NCI-H1930 (cell line): ENCODE measurements at places on chromosomes 12 and 14.

- DNase-seq = no peak
Measured at GRCh38 chr12:91590966-91591638, 408.5 kb upstream of the DCN start.

GRCh38 chr14:39102265-39102968 lies 618 bp downstream of the SEC23A start:
- DNase-seq = no peak

DNA sequence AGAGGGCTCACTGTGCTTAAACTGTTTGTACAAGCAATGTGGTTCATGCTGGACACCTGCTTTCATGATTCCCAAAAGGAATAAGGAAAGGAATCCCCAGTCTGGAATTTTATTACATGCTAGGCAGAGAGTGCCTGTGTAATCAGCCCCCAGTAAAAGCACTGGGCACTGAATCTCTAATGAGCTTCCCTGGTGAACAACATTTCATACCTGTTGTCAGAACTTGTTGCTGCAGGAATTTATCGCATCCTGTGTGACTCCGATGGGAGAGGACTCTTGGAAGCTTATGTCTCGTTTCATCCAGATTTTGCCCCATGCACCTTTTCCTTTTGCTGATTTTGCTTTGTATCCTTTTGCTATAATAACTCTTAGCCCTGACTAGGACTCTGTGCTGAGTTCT lies 190.2 kb upstream of the HMGA2 start:
- no peak for DNase-seq

DNA sequence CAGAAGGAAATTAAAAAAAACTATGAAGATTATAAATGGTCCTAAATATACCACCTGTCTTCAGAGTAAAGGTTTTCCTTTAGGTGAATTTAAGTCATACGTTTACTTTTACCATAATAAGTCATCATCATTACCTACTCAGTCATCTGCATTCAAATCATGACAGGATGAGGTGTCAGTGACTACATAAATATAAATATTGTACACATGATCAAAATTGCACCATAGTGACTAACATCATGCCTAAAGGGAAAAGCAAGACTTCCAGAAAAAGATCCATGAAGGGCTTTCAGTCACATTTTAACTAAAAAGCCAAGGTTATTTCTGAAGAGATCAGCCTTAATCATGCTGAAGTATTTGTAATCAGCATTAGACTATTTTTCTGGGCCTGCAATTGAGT lies 759.9 kb upstream of the FLRT2 start:
- DNase-seq = no peak

DNA sequence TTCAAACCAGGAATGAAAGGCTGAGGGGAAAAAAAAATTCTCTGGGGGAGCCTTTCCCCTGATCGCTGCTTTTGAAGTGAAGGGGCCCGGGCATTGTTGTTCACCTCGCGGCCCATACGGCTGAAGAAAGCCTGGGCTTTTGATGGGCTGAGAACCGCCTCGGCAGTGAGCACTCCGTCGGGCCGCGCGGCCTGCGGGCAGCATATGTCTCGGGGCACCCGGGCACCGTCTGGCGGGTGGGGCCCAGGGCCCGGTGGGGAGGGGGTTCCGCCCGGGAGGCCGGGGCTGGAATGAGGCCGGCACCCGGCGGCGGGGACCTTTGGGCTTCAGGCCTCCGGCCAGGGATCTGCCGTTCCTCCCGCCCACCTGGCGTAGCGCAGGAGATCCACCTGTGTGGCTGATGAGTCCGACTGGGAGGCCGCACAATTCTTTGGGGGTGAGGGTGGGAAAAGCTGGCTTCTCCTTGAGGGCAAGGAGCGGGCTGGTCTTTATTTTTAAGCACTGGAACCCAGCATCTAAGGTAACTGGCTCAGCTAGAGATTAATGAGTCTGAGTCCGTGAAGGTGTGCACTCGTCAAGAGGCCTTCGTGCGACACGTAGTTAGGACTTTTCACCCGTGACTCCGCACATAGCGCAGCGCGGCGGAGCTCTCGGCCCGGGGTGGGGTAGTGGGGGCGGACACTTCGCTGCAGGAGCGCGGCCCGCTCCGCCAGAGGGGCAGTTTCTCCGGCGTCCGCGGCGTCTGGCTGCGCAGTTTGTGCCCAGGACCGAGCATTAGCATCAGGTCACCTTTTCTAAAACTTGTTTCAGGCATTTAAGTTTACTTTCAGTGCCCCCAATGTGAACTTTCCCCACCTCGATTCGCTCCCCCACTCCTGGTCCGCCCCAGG lies 10.6 kb downstream of the FOXA1 start:
- DNase-seq = no peak

GRCh38 chr12:16492820-16493797 lies 112.9 kb downstream of the LMO3 start:
- DNase-seq = no peak

- no peak for DNase-seq
Measured at GRCh38 chr14:39469094-39469710, 37.0 kb upstream of the FBXO33 start.

DNA sequence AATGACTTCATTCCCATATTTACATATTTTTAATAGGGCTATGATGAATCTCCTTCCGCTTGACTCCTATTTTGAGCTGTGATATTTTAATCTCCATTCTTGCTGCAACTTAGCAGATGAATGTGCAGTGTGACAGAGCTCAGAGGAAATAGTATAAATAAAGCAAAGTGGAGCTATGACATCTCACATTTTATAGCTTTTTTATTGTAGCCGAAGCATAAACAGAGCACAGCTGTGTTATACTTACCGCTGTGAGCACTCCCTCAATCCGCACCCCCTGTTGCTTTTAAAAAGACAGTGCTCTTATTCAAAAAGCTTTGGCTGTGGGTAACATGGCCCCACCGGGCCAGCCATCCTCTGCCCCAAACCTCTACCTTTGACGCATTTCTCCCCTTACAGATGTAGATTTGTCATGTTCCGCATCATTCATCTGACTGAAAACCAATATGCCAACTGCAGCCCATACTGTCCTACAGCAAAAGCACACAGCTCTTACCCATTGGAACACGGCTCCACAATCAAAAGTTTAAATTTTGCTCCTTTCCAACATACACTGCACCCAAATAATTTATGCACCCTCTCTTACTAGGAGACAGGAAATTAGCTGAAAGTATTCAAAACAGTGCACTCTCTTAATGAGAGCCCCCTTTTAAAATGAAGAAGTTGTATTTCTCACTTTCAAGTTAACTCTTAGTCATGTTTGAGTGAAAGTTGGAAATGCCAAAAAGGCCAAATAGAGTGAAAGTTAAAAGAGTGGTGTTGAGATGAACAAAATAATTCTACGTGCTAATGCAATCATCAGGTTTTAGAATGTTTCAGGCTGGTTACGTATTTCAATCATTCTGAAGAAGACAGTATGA lies 429.3 kb upstream of the SOX5 start:
- DNase-seq = no peak

GRCh38 chr14:92967346-92967926 lies 44.5 kb downstream of the CHGA start:
- DNase-seq = no peak

GRCh38 chr12:56884421-56884820 lies 49.8 kb downstream of the SDR9C7 start:
- no peak for DNase-seq

GRCh38 chr12:108620236-108620879 lies 13.3 kb downstream of the SELPLG start:
- DNase-seq = no peak

DNA sequence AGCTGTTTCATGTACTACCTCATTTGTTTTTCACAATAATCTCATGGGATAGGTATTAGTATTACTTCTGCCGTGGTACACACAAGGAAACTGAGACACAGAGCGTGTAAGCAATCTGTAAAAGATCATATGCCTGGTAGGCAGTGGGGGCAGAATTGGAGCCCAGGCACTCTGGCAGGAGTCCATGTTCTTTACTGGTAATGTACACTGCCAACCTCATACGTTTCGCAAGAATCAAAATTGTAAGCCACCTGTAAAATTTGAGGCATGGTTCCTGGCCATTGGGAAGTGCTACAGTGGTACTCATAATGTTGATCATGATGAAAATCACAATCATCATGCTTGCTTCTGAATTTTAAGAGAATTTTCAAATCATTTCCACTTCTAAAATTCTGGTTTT lies 40.7 kb downstream of the TMTC1 start:
- DNase-seq = no peak

GRCh38 chr12:120783197-120783596 lies 57.6 kb downstream of the ACADS start:
- DNase-seq = no peak

- DNase-seq = no peak
Measured at GRCh38 chr12:121949648-121950397, 31.4 kb downstream of the CFAP251 start.

DNA sequence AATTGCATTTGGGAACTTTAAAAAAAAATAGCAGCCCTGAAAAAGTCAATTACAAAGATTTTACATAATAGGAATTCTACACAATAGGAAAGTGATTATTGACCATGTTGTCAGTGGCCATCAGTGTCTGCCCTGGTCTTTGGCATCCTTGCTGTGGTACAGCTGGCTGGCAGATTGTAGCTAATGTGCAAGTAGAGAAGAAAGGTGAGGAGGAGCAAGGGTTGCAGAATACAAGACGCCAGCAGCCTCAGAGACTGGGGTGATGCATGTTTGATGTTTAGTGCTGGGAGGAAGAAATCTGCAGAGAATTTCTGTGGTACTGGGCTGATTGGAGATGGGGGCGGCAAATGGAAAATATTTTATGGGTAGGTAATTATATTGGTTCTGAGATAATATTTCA lies 322.9 kb downstream of the TMEM117 start:
- no peak for DNase-seq

- no peak for DNase-seq
Measured at GRCh38 chr14:64098120-64098519, 196.1 kb downstream of the ESR2 start.

DNA sequence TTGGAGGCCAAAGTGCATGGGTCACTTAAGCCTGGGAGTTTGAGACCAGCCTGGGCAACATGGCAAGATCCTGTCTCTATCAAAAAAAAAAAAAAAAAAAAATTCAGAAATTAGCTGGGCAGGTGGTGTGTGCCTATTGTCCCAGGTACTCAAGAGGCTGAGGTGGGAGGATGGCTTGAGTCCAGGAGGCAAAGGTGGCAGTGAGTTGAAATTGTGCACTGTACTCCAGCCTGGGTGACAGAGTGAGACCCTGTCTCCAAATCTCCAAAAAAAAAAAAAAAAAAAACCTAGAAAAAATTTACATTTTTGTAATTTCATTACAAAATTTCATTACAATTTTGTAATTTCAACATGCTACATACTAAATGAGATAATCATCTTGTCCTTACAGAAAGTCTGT lies 42.7 kb downstream of the SYNE2 start:
- no peak for DNase-seq

- no peak for DNase-seq
Measured at GRCh38 chr12:110794623-110795280, 52.0 kb upstream of the CCDC63 start.

DNA sequence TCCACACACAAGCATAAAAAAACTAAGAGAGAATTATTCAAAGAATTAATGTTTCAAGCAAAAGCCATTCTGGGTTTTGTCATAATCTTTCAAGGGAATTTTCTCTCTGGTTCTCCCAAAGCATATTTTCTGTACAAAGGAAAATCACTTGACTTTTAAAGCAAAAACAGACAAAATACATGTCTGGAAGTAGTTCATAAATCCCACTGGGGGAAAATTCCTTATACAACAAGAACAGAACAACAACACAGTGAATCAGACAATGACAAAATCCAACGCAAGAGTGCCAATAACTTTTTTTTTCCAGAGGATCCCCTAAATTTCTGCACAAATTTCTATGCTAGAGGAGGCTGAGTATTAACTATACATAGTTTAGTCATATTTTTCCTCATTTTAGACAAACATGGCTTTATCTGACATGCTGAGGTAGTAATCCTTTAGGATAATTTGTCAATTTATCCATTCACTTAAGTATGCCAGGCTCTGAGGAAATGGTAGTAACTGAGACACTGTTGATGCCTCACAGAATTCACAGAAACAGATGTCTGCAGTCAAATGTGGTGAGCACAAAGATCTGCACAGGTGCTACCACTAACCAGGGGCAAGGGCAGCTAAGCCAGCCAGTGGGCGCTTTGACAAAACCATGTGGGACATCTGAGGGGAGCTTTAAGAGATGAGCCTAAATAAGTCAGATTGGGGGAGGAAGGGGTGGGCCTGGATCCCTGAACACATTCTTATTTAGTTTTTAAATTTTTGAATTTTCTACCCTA lies 38.0 kb downstream of the GRIP1 start:
- no peak for DNase-seq

- DNase-seq = no peak
Measured at GRCh38 chr14:92950193-92950540, 27.2 kb downstream of the CHGA start.

DNA sequence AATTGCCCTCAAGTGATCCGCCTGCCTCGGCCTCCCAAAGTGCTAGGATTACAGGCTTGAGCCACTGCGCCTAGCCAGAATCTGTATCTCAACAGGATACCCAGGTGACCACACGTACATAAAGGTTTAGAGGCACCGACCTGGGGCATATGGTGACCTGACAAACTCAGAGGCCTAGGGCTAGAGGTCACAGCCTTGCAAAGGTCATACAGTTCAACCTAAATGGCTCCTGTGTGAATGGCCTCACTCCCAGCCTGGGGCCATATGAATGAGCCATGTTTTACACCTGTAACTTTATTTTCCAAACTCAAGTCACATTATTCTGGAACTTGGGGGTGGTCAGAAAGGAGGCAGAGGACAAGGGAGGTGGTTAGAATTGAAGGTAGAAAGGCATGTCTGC lies 10.0 kb downstream of the STXBP6 start:
- no peak for DNase-seq

DNA sequence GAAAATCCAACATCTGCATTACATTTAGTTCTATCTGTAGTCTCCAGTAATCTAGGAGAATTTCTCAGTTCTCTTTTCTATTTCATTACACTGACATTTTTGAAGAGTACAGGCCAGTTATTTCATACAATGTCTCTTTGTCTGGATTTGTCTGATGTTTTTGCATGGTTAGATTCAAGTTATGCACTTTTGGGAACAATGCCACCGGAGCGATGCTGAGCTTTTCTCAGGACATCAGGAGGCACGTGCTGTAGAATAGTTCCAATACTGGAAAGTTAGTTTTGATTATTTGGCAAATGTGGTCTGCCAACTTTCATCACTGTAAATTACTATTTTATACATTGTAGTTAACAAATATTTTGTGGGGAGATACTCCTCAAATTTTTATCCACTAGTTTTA lies 43.1 kb downstream of the ALDH1L2 start:
- DNase-seq = no peak

- no peak for DNase-seq
Measured at GRCh38 chr12:65675141-65675621, 149.1 kb upstream of the HMGA2 start.

- no peak for DNase-seq
Measured at GRCh38 chr12:49541911-49542505, 3.2 kb downstream of the KCNH3 start.

- no peak for DNase-seq
Measured at GRCh38 chr14:22844221-22845102, 8.1 kb downstream of the MMP14 start.

- DNase-seq = no peak
Measured at GRCh38 chr12:121142171-121142950, 9.7 kb downstream of the P2RX7 start.

DNA sequence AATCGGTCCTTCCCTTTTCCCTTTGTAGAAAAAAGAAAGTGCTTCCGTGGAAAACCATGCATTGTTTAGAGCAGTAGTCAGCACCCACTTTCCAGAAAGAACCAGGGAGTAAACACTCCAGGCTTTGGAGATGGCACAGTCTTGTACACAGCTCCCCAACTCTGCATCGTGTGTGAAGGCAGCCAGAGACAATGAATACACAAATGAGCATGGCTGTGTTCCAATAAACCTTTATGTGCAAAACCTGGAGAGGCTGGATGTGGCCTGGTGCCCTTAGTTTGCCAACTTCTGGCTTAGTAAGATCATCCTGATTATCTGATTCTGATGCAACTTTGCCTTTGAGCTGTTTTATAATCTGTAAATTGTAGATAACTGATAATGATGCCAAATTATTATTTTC lies 463.4 kb upstream of the TMEM132C start:
- no peak for DNase-seq
